COLO829 (cell line): ENCODE measurements at places on chromosomes 3 and 15.

DNA sequence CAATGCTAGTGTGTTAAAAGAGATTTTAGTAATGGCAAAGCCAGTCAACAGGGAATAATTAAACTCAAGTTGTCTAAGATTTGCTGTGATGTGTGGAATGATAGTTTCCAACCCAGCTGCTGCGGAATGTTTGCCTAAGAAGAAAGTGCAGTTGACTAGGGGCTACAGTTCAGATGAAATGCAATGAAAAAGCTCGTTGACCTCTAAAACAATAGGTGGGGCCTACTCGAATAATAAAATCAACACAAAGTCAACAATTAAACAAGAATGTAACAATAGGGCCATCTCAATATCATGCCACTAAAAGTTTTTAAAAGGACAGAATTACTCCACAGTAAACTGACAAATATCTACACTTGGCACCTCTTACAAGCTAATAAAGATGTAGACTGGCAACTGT lies 484.2 kb downstream of the MECOM start:
- DNase-seq: no peak

- no peak for DNase-seq
Observed at GRCh38 chr3:14154895-14155440, 23.4 kb downstream of the XPC start.

GRCh38 chr15:39785841-39786240 lies 3.2 kb upstream of the FSIP1 start:
- no peak for DNase-seq

DNA sequence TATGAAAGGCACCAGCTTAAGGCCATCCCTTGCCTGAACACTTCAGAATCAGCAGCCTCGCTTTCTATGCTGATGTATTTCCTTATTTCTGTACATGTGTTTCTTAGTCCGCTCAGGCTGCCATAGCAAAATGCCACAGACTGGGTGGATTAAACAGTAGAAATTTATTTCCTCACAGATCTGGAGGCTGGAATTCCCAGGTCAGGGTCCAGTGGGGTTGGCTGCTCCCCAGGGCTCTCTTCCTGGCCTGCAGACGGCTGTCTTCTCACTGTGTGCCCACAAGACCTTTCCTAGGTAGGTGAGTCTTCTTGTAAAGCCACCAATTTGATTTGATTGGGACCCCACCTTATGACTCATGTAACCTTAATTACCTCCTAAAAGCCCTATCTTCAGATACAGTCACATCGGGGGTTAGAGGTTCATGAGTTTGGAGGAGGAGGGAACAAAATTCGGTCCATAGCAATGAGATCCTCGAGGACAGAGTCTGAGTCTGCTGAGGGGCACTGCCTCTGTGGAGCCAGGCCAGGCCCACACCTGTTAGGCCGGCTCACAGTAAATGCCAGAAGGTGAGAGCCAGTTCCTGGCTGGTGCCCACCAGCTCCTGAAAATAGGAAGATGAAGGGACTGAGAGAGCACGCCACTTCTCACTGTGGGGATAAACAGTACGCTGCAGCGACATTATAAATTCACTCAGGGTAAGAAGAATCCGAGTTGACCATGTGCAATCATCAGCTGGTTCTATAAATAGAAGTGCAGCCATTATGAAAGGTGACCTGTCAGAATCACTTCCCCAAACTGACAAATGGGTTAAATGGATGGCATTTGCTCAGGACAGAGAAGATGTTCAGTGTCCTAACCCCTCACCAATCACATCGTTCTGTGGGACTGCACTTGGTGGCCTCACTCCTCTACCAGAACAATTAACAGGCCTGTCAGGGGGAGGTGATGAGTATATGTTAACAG lies 41.1 kb downstream of the CTXND1 start:
- DNase-seq: no peak

DNA sequence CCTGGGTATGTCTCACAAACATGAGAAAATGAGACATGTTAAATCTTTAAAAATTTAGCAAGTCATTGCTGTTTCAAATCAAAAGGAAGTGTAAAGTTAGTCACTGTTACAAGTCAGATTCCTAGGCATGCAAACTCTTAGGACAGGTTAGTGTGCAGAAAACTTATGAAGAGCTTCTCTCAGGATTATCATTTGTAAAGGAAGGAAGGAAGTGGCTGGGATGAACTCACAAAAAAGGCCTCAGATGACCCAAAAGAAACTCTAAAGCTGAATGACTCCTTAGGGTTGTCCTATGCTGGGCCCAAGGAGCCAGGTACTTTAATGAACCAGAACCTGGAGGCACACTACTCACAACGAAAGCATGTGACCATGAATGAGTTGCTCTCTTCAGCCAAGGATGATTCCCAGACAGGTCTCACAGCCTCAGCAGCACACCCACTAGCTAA lies 25.0 kb downstream of the MSL2 start:
- DNase-seq: no peak

GRCh38 chr3:25823314-25823713 lies 33.4 kb downstream of the OXSM start:
- DNase-seq: no peak

- peak; percentile 72 for DNase-seq
Observed at GRCh38 chr15:84598993-84599392, 1.8 kb upstream of the ZSCAN2 start.
